ENCODE measurements at places on chromosomes 11 and 22.

DNA sequence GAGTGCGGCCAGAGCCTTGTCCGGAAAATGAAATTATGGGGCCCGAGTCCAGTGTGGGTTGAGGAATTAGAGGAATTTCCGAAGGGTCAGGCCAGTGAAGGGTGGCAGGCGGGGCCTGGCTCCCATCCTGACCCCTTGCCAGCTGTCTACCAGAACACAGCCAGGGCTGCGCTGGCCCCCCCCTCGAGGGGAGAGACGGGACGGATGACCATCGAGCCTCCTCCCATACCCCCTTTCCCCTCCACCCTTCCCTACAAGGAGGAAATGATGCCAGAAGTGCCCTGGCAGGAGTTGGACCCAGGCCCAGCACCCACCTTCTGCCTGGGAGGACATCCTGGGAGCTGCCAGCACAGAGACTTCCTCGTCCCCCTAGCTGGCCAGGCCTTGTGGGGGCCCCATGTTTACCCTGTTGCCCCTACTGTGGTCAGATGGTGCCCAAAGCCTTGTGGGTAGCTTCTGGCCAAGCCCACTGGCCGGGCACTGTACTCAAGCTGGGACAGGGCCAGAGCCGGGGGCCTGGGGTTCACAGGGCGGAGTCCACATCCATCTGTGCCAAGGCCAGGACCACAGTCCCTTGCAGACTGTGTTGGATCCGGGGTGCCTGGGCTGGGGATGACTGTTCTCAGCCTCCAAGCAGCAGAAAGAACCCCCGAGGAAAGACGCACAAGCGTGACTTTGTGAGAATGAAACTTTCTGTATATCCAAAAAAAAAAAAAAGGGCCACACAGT is 20.8 kb downstream of the ARVCF start:
- no peak for DNase-seq

- DNase-seq, result no peak
Measured at GRCh38 chr11:100467821-100468508, 219.1 kb upstream of the ARHGAP42 start.

GRCh38 chr22:42184852-42185251 is 54.2 kb upstream of the CYP2D6 start:
- no peak for DNase-seq

- DNase-seq, result no peak
Measured at GRCh38 chr11:44178381-44178780, 82.9 kb downstream of the EXT2 start.

DNA sequence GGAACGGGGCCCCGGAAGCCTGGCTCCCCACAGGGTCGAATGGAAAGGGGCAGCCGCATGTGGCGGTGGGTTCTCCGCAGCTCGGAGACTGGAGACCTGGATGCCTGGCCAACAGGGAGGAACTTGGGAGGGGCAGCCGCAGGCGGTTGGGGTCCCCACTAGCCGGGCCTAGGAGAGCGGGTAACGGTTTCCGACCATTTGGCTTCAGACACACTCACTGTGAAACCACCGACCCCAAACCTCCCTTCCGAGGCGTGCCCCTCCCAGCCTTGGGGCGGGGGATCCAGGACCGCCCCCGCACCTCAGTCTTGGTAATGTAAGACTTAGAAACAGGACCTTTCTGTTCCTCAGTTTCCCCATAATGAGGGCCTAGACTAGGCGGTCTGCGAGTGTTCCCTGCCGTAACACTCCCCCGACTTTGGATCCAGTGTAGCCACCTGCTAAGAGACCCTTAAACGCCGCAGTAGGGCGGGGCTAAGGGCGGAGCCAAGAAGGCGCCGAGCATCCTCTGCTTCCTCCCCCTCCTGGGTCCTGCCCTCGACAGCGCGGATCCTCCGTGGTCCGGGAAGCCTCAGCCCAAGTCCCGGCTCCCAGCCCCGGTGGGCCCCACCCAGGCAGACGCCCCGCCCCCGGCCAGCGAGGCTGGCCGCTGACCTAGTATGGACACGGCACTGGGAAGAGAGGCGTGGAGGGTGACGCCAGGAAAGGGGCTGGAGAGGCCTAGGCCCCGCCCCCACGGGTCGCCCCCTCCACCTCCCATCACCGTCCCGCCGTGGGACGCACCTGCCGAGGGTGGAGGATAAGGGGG is 1.8 kb upstream of the RASGRP2 start:
- no peak for DNase-seq

DNA sequence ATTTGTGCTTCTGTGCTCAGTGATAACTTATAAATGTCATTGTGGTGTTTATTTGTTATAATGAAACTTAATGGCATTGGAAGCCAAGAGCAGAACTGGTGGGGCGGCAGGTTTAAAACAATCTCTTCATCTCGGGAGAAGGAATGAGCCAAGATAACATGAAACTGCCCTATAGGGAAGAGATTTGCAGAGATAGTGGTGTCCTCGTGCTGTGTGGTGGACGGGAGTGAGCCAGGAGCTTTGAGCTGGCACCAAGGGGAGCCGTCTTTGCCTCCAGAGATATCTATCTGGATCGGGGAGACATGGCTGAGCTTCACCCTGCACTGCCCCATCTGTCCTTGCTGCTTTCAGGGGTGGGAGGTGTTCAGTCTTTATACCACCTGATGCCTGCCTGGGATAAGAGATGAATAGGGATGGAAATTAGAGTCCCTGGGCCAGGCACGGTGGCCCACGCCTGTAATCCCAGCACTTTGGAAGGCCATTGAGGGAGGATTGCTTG is 189.6 kb downstream of the ST3GAL4 start:
- no peak for DNase-seq

DNA sequence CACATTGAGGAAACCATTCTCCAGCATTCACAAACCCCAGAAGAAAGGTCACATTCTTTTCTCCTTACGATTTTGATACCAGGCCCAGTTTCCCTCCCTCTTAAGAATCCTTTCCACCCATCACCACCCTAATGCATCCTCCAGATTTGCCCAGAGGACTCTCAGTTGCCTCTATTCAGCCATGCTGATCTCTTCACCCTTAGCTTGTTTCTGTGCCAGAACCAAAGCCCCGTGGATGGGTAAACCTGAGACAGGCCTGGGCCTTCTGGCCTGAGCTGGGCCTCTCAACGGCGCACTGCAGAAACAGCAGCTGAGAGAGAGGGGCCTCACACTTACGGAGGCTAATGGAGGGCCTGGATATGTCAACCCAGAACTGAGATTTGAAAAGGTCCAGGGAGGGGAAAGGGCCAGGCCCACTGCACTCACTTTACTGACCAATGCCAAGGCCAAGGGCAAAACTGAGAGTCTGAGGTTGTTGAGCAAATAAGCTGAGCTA is 32.2 kb upstream of the OAF start:
- DNase-seq, result no peak

GRCh38 chr11:114395736-114396135 is 4.6 kb downstream of the C11orf71 start:
- no peak for DNase-seq

GRCh38 chr11:35035894-35036408 is 103.0 kb upstream of the CD44 start:
- DNase-seq, result no peak

DNA sequence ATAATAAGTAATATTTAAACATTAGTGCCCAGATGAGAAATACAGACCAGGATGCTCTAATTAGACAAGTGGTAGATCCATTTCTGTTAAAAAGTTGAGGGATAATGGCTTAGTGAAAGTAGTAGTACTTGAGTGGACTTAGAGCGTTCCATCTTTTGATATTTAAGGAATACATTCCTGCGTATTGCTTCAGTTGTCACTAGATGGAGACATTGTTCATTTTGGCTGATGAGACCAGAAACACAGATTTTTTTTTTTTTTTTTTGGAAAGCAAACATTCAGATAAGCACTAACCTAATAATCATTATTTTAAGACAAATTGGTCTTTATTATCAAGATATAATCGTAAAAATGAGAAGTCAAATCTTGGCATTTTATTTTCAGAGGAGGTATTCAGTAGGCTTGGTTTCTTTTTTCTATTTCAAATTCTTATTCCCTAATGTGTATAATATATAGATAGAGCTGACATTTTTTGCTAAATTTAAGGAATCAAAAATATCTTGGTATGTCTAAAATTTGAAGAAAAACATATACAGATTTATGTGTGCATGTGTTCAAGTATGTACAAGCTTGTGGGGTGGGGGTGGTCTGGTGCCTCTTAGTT is 92.9 kb downstream of the DYNC2H1 start:
- no peak for DNase-seq

DNA sequence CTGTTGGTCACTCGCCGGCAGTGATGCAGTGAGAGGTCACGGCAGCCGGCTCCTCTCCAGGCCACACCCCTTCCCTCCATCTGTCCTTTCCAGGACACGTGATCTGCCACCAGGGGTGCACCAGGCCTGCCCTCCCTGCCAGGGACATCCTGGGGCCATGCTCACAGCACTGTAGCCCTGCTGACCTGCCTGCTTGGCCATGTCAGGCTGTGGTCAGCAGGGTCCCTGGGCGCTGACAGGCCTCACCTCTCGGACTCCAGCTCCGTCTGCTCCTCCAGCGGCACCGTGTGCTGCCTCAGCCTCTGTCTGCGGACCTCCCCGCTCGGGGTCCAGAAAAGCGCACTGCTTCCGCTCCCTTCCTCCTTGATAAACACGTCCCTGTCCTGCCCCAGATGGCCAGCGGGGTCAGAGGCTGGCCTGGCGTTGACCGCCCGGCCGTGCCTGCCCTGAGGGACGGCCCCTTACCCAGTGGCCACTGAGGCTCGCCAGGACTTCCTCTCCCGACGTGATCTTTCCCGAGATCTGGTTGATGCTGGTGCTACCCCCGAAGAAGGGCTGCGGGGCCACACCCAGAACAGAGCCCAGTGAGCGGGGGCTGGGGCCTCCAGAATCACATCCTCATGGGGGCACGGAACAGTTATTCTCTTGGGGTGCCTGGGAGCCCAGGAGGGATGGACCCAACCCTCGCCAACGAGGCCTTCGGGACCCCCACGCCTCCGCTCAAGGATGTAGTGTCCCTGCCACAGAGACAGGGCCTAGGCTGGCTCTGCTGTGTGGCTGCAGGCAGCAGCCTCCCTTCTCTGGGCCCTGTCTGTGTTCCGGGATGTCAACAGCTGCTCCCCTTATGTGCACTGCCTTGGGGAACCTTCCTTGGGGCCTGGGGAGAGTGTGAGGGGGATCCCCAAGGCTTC is 36.3 kb upstream of the CARS1 start:
- peak; percentile 51 for DNase-seq

GRCh38 chr11:66268952-66269905 is 790 bp downstream of the RAB1B start:
- DNase-seq, result peak; percentile 42

- DNase-seq, result peak; percentile 86
Measured at GRCh38 chr22:42313804-42314581, 43.5 kb upstream of the TCF20 start.

DNA sequence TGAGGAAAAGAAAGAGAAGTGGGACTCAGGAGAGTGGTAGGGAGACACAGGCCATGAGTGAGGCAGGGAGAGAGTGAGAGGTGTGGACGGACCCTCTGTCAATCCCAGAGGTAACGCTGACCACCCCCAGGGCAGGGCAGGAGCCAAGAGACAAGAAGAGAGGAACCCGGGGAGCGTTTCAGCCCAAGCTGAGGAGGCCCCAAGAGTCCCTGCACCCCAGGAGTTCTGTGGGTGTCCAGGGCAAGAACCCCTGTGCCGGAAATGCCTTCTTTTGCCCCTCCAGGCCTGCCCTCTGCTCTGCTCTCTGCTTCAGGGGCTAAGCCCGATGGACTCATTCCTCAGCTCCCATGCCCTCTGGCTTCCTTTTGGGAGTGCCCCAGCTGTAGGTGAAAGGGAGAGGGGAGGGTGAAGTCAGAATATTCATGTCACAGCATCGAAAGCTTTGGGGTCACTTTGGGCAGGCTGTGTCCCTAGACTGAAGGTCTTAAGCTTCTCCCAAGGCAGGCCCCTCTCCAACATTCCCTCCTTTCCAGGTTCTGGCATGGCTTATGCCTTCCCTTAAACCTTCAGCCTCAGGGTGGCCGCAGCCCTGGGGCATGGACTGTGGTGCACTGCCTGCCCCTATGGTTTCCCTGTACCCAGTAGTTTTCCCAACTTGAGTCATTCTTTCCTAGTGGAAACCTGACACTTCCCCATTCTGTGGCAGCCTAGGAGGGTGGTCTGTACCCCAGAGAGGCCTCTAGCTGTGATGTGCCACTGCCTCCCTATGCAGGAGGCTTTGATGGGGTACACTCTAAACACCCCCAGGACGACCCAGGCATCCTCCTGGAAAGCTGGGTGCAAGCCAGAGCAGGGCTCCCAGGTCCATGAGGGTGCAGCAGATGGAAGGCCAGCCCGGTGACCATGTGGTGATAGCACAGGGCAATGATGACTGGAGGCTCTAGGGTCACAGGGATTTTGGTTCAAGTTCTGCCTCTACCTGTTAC is 27.1 kb downstream of the MYEOV start:
- peak; percentile 29 for DNase-seq

GRCh38 chr11:113314389-113315301 is at the start of gene TTC12:
Gene TTC12, plus strand, starts transcription at chr11:113314583. Its CDS starts 1,675 bp downstream, at chr11:113316258.
- peak; percentile 89 for DNase-seq

DNA sequence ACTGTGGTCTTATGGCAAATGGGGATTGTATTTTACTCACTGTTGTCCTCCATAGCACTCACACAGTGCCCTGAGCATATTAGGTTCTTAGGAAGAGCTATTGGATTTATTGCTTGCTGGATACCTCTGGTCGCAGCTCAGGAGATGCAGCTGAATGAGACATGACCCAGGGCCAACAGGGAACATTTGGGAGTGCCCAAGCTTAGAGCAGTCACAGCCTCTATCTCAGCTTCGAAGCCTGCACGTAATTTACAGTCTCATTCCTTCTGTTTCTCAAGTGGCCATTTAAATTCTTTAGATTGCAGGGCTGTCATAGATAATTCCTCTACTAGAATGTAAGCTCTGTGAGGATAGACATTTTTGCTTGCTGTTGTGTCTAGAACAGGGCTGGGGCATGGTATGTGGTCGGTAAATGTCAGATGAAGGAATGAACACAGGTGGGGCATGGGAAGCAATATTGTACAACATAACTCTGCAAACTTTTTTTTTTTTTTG is 192.8 kb downstream of the GRIK4 start:
- DNase-seq, result no peak

DNA sequence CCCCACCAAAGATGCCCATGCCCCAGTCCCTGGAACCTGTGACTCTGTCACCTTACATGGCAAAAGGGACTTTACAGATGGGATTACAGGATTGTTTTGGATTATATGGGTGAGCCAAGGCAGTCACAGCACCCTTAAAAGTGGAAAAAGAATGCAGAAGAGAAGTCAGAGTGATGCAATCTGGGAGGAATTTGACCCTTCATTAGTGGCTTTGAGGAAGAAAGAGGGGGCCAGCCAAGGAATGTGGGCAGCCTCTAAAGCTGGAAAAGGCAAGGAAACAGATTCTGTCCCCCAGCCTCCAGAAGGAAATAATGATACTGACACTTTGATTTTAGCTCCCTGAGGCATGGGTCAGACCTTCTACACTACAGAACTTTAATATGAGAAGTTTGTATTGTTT is 257.3 kb upstream of the ISX start:
- DNase-seq, result no peak

DNA sequence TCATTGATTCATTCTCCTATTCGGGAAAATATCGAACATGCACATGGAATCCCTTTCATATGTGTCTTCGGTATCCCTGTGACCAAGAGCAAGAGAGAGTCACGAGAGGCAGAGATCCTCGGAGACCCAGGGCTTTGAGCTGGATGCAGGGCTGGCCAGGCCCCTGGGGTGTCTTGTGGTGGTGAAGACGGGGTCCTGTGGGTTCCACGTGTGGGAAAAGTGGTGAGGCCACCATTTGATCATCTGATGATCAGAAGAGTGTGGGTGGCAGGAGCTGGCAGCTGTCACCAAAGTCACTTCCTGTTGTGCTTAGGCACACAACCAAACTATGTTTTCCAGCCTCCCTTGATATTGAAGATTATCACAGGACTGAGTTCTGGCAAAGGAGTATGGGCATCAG is 94.0 kb downstream of the BRD1 start:
- no peak for DNase-seq

GRCh38 chr22:46757104-46757503 is 5.3 kb upstream of the TBC1D22A start:
- DNase-seq, result no peak

- DNase-seq, result no peak
Measured at GRCh38 chr22:46652847-46653331, 32.7 kb downstream of the GRAMD4 start.
